ENCODE measurements at places on chromosomes 2 and 18. TPM values are rescaled to one million over a fixed set of nuclear protein-coding genes. Genes with fewer than 3 reads are reported as not detected.

The MSH2 gene
- total RNA-seq, result 18.6 TPM

The TNFRSF11A gene
- 6.5 TPM for total RNA-seq

The DIS3L2 gene
- total RNA-seq, result 77.2 TPM

The SNTG2 gene
- 9.9 TPM for total RNA-seq

The SLC19A3 gene
- 1.9 TPM for total RNA-seq

The GBX2 gene
- not detected for total RNA-seq

The GAREM1 gene
- total RNA-seq, result 26.8 TPM

The KCTD18 gene
- total RNA-seq, result 13.8 TPM

The DLGAP1 gene
- 0.52 TPM for total RNA-seq

The SCTR gene
- not detected for total RNA-seq

The FOXD4L1 gene
- total RNA-seq, result 0.39 TPM

The RTP5 gene
- 0.21 TPM for total RNA-seq

The OBSL1 gene
- 89.1 TPM for total RNA-seq

The GALNT3 gene
- 41.5 TPM for total RNA-seq

The MIB1 gene
- 45.3 TPM for total RNA-seq

The USP40 gene
- 79.2 TPM for total RNA-seq

The IL37 gene
- not detected for total RNA-seq

The SERPINB10 gene
- total RNA-seq, result not detected

The FEZ2 gene
- total RNA-seq, result 56.9 TPM

The CCDC141 gene
- total RNA-seq, result 2.8 TPM

The CD8B2 gene
- total RNA-seq, result 0.65 TPM

The CD207 gene
- 1.3 TPM for total RNA-seq

The CDH7 gene
- total RNA-seq, result not detected

The SMARCAL1 gene
- total RNA-seq, result 27.9 TPM

The CCDC138 gene
- total RNA-seq, result 8.9 TPM

The CELF4 gene
- not detected for total RNA-seq

The UPP2 gene
- total RNA-seq, result not detected

The SEH1L gene
- total RNA-seq, result 53.1 TPM

The IL36RN gene
- not detected for total RNA-seq

The GKN2 gene
- total RNA-seq, result not detected

All from ureter (tissue), 1 donor.